ENCODE measurements at places on chromosomes 2 and 18.

- H3K27me3 ChIP-seq, result no peaks in the 10 kb centered on the region
- H3K4me3 ChIP-seq, result no peak overlapping the region
- peaks cover 2% of the 10 kb centered on the region for H3K36me3 ChIP-seq
- H3K27ac ChIP-seq, result peak overlapping the region; percentile 6
- no peak for DNase-seq
- H3K4me1 ChIP-seq, result peaks cover 3% of the 10 kb centered on the region
These were observed 45.9 kb downstream of the HS1BP3 start for GRCh38 chr2:20604951-20605381.

DNA sequence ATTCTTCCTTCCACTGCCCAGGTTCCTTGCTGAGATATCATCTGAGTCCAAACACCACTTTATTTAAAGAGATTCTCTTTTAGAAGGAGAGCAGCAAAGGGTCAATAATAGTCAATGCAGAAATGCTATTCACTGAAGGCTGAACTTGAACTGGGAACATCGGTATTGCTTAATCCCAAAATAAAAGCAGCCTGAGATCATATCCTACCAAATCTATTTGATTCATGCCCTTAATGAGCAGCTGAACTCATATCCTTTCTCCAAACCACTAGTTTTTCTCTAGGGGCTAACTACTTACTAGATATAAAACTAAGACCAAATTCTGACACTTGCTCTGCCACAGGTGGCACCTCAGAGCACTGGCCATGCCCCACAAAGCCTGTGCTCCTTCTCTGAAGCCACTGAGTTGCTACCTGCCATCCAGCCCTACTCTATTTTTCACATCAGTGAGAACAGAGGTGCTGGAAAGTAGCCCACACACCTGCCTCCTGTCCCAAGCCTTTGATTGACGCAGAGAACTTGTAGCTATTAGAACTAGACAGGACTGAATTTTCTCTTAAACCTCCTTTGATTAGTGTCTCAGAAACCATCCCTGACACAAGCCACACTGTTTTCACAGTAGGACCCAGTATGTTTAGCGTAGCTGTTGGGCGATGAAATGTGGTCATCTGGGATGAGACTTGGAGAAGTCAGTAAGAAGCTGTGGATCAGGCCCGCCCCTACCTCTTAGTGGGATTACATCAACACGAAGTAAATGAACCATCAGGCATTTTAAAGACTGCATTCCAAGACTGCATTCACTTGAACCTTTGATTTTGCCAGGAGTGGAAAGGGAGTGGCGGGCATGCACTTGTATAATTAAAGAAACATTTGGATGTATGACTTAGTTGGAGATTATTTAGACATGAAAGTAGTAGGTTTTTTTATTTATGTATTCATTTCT lies 124.3 kb downstream of the RBMS1 start:
- DNase-seq, result no peak
- H3K27ac ChIP-seq, result peak overlapping the region; percentile 41
- no peak overlapping the region for H3K4me3 ChIP-seq
- H3K36me3 ChIP-seq, result peaks cover 5% of the 10 kb centered on the region

GRCh38 chr2:210503725-210504191 lies 27.2 kb upstream of the LANCL1 start:
- no peak overlapping the region for H3K27ac ChIP-seq
- no peaks in the 10 kb centered on the region for H3K4me1 ChIP-seq
- H3K36me3 ChIP-seq, result peaks cover 2% of the 10 kb centered on the region
- no peak overlapping the region for H3K4me3 ChIP-seq
- no peak for DNase-seq

- H3K27ac ChIP-seq, result peak overlapping the region; percentile 88
- H3K36me3 ChIP-seq, result no peaks in the 10 kb centered on the region
- no peak overlapping the region for H3K4me3 ChIP-seq
- peaks cover 2% of the 10 kb centered on the region for H3K4me1 ChIP-seq
These were observed 41.1 kb downstream of the STK17B start for GRCh38 chr2:196130039-196130825.

GRCh38 chr18:29156531-29156930 lies 979.6 kb upstream of the CDH2 start:
- H3K27ac ChIP-seq, result no peak overlapping the region
- no peaks in the 10 kb centered on the region for H3K27me3 ChIP-seq
- no peak for DNase-seq
- no peaks in the 10 kb centered on the region for H3K4me1 ChIP-seq
- H3K4me3 ChIP-seq, result no peak overlapping the region

DNA sequence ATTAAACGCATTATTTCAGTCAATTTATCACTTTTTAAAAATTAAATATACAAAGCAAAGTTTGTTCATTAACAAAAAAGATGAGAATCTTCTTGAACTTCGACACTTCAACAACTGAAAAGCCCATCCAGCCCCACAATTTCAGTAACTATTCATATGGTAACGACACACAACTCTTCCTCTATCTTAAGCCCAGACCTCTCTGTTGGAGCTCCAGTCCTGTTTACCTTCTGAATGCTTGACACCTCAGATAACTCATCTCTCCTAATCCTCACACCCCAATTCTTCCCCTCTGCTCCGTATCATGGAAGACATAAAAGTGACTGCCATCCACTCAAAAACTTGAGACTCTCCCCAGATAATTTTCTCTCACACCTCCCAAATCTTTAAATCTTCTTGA lies 12.6 kb downstream of the USP37 start:
- H3K27me3 ChIP-seq, result no peaks in the 10 kb centered on the region
- DNase-seq, result no peak
- H3K27ac ChIP-seq, result peak overlapping the region; percentile 65
- no peak overlapping the region for H3K4me3 ChIP-seq

GRCh38 chr2:185473838-185474237 lies 264.8 kb upstream of the FSIP2 start:
- no peaks in the 10 kb centered on the region for H3K27me3 ChIP-seq
- H3K4me3 ChIP-seq, result no peak overlapping the region
- no peaks in the 10 kb centered on the region for H3K4me1 ChIP-seq

DNA sequence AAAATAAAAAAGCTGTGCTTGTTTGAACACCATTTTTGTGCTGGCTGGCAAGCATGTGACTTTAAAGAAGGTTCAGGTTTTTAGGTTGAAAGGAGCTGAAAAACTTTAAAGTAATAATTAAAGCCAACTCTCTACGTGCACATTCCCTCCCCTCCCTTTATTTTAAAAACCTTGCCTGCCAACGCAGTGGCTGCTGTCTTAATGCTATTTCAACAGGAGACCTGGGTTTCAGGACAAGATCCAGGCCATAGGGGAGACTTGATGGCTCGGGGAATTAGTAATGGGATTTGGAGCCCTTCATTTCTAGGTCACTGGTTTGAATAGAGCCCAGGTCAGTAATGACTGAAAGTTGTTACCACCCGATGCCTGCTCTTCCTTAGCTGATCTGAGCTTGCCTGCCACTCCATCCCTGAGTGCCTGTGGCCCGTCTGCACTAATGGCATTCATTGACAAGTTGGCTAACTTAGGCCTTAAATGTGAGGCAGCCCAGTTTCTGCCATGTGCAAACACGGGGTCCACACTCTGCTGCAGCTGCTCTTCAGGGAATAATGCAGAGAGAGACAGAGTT lies 1233.2 kb upstream of the ZEB2 start:
- no peak overlapping the region for H3K4me3 ChIP-seq
- DNase-seq, result no peak
- H3K27me3 ChIP-seq, result no peaks in the 10 kb centered on the region

GRCh38 chr2:179019260-179019659 lies 30.7 kb downstream of the CCDC141 start:
- no peaks in the 10 kb centered on the region for H3K4me1 ChIP-seq
- no peaks in the 10 kb centered on the region for H3K36me3 ChIP-seq
- H3K4me3 ChIP-seq, result no peak overlapping the region

- no peak for DNase-seq
- no peak overlapping the region for H3K27ac ChIP-seq
- no peak overlapping the region for H3K4me3 ChIP-seq
- peaks cover 9% of the 10 kb centered on the region for H3K36me3 ChIP-seq
- H3K27me3 ChIP-seq, result peaks cover 20% of the 10 kb centered on the region
These were observed 18.7 kb upstream of the PTPN4 start for GRCh38 chr2:119741001-119741400.

DNA sequence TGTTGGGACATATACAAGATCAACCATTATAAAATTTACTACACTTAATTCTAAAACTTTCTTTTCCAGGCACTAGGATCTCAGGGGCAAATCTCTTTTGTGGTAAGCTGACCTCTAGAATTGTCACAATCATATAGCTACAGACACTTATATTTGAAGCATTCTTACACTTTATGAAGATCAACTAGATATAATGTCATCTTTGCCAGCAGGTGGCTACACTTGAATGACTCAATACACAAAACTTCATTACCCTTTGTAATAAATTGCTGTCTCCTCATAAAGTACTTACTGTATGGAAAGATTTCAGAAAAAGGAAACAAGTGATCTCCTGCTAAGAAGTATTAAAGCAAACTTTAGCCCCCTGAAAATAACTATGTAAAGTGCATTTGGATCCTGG lies 77.8 kb downstream of the RDH14 start:
- H3K4me3 ChIP-seq, result no peak overlapping the region
- H3K27ac ChIP-seq, result no peak overlapping the region
- peaks cover 2% of the 10 kb centered on the region for H3K36me3 ChIP-seq
- DNase-seq, result no peak
- H3K4me1 ChIP-seq, result peaks cover 2% of the 10 kb centered on the region
- peaks cover 20% of the 10 kb centered on the region for H3K27me3 ChIP-seq

DNA sequence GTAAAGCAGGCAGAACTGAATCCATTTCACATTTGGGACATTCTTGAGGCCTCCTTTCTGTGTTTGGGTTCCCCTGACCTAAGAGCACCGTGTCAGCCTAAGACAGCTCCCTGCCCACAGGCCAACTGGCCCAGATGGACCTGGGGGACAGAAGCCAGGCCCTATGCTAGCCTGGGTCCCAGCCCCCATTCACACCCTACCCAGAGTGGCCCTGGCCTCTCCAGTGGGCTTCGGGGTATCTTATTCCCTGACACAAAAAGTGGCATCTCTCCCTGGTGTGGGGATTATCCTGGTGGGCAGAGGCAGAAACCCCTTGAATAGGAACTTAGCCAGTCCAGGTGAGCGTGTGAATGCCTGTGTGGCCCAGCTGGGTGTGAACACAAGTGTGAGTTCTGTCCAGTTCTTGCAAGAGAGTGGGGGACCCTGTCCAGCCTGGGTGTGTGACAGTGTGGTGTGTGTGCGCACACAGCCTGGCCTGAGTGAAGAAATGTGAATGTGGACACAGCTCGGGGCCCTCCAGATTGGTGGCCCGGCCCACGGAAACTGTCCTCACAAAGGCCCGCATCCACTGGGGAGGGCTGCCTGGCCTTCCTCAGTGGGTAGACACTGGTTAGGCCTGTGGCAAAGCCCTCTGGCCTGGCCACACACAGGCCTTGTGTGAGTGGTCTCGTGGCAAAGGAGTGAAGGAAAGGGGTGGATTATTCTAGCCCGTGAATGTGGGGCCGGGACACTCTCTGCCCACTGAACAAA lies 63.0 kb upstream of the HAAO start:
- H3K27me3 ChIP-seq, result no peaks in the 10 kb centered on the region
- no peak overlapping the region for H3K27ac ChIP-seq
- no peaks in the 10 kb centered on the region for H3K36me3 ChIP-seq
- no peak overlapping the region for H3K4me3 ChIP-seq

DNA sequence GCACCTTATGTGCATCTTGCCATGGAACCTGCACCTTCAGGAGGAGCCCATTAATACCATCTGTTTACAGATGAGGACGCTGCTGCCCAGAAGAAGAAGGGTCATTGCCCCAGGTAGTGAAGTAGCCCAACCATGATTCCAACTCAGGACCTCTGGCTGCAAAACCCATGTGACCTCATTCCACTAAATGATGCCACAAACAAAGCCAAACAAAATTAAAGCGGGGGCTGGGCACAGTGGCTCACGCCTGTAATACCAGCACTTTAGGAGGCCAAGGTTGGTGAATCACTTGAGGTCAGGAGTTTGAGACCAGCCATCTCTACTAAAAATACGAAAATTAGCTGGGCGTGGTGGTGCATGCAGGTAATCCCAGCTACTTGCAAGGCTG lies 202.1 kb downstream of the EIPR1 start:
- H3K4me3 ChIP-seq, result no peak overlapping the region
- peaks cover 6% of the 10 kb centered on the region for H3K36me3 ChIP-seq
- H3K27me3 ChIP-seq, result no peaks in the 10 kb centered on the region
- DNase-seq, result no peak
- no peak overlapping the region for H3K27ac ChIP-seq

DNA sequence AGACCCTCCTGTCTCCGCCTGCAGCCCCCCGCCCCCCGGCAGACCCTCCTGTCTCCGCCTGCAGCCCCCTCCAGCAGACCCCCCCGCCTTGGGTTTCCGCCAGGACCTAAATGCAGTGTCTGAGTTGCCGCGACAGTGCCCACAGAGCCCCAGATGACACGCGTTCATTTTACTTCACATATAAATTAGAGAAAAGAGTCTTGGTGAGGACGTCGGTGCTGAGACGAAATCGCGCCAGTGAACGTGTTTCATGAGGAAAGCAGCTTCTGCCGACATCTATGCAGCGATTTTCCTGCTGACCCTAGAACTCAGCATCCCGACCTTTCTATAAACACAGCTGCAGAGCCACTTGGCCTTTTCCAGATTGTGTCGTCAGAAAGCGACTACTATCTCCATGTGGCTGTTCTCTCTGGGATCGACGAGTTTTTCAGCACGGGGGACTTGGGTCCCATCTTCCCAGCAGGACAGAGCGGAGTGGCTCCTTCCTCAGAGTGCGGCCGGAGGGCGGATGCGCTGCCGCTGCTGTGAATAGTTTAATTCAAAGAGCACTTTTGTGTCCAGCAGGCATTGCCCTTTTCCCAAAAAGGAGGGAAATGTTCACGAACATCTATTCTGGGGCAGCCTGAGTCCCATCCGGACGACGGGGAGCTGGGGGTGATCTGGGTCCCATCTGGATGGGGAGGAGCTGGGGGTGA lies 136.7 kb downstream of the NFATC1 start:
- no peaks in the 10 kb centered on the region for H3K27me3 ChIP-seq
- peaks cover 13% of the 10 kb centered on the region for H3K4me1 ChIP-seq
- no peak overlapping the region for H3K27ac ChIP-seq

GRCh38 chr2:191048073-191048472 lies 34.1 kb upstream of the STAT1 start:
- no peak for DNase-seq
- H3K4me1 ChIP-seq, result peaks cover 9% of the 10 kb centered on the region
- H3K36me3 ChIP-seq, result peaks cover 2% of the 10 kb centered on the region
- no peak overlapping the region for H3K4me3 ChIP-seq
- H3K27ac ChIP-seq, result peak overlapping the region; percentile 57
- H3K27me3 ChIP-seq, result no peaks in the 10 kb centered on the region

DNA sequence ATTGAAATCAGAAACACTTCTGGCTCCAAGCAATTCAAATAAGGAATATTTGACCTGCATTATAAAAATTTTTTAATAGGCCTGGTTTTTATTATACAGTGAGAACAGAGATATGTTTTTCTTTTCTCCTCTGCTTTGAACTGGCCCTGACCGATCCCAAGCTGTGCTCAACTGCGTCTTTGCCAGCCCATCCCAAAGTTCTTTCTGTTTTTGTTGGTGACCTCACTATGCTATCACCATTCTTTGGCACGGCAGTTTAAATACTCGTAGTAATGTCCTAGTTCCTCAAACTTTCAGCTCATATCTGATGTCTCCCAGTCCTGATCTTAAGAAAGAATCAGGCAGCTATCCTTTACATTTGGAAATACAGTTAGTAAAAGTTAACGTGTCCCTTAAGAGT lies 42.3 kb upstream of the NETO1 start:
- no peak overlapping the region for H3K4me3 ChIP-seq
